ENCODE measurements at places on chromosomes 7 and 10.

- DNase-seq = no peak
Observed at GRCh38 chr10:31679936-31680335, 248.7 kb downstream of the ARHGAP12 start.

DNA sequence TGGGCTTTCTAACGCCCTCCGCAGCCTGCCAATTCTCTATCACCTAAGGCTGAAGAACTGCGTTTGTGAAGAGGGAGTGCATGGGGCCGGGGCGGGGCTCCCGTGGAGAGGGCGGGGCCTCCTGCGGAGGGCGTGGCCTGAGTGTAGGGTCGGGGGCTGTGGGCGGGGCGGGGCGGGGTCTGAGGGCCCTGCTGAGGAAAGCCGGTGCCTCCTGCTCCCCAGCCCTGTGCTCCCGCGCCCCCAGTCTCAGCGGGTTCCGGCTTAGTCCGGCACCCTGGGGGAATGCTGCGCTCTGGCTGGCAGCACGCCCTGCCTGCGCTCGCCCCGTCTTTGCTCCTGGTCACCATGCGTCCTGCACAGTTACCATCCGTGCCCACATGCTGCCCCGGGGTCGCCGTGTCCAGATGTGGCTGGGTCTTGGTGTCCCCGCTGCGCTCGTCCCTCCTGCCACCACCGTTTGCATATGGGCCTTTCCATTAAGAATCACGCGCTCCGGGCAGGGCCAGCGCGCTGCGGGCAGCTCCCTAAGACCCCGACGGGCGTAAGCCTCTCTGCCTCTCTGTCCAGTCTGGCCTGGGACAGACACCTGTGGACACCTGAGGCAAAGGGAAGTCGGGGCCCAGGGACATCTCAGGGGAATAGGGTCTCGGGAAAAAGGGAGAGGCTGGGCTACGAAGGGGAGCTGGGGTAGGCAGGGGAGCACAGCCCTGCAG lies 144.0 kb upstream of the RET start:
- DNase-seq = no peak

- DNase-seq = no peak
Observed at GRCh38 chr7:140403878-140404564, at the start of gene RAB19. Gene RAB19 (plus strand): TSS chr7:140404058. CDS start chr7:140407647, 3,589 bp downstream.

DNA sequence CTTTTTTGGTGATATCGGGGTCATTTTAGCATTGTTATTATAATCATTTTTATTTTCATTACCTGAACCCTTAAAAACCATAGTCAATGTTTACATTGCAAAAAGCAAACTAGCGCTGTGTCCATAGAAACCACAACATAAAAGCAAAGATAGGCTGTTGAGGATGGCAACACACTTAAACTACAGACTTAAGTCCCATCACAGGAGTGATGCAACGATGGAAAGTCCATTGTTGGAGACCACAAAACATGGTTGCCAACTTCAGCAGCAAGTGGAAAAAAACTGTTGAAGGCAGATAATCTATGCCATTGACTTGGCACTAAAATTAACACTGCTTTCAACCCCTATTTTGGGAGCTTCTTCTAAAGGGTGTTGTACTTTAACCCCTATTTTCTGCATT lies 398.8 kb upstream of the IGFBP3 start:
- DNase-seq = no peak

DNA sequence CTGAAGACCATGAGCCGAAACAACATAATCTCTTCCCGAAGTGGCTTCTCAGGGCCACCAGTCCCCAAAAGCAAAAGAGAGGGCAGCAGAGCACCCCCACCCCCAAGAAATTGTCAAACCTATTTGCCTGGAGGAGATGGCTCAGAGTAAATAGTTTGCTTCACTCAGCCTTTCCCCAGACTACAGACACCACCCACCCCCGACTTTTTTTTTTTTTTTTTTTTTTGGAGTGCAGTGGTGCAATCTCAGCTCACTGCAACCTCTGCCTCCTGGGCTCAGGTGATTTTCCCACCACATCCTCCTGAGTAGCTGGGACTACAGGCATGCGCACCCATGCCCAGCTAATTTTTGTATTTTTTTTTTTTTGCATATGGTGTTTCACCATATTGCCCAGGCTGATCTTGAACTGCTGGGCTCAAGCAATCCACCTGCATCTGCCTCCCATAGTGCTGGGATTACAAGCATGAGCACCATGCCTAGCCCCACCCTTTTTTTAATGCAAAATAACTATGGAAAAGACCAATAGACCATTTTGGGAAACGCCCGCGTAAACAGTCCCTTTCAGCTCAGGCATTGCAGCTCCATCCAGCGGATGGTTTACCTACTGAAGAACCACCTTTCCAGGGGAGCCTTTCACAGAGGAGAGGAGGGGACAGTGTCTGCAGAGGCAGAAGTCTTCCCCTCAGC lies 9.7 kb downstream of the ZMIZ1 start:
- DNase-seq = no peak
